ENCODE measurements at places on chromosomes 1 and 21. TPM values are rescaled to one million over a fixed set of nuclear protein-coding genes. Genes with fewer than 3 reads are reported as not detected.

Gene EPHA2
- 0.54 TPM for total RNA-seq

Gene GPA33
- total RNA-seq = 3.5 TPM

Gene THEM4
- total RNA-seq = 18.3 TPM

Gene PRKACB
- 72.7 TPM for total RNA-seq

- DNase-seq = no peak
Measured at GRCh38 chr1:156006666-156007376, 13.9 kb downstream of the SSR2 start.

GRCh38 chr1:167648252-167648849, 18.3 kb downstream of the RCSD1 start:
- no peak for DNase-seq

DNA sequence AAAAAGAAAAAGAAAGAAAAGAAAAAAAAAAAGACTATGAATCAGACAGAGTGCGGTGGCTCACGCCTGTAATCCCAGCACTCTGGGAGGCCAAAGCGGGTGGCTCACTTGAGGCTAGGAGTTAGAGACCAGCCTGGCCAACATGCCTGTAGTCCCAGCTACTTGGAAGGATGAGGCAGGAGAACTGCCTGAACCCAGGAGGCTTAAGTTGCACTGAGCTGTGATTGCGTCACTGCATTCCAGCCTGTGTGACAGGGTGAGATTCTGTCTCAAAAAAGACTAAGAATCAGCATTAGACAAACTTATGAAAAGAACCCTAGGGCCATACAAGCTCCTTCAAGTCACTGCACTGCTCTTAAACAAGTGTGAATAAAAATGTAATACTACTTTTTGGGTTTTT, 16.9 kb downstream of the PSMB4 start:
- DNase-seq = no peak

DNA sequence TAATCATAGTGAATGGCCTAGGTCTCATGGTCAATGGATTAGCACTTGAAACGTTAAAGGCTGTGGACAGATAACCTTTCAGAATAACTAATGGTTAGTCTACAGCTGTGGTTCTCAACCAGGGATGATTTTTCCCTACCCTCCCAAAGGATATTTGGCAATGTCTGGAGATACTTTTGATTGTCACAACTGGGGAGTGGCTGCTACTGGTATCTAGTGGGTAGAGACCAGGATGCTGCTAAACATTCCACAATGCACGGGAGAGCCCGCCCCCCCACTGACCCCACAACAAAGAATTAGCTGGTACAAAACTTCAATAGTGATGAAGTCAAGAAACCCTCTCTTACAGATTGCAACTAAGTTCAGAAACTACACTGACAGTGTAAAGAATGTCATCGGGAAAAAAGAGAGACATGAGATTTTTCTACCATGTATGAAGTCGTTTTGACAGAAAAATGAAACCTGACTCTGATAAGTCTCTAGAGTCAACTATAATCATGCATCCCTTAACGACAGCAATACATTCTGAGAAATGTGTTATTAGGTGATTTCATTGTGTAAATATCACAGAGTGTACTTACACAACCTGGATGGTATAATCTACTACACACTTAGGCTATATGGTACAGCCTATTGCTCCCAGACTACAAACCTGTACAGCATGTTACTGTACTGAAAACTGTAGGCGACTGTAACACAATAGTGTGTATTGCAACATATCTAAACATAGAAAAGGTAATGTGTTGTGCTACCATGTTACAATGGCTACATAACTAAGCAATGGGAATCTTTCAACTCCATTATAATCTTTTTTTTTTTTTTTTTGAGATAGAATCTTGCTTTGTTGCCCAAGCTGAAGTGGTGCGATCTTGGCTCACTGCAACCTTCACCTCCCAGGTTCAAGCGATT, 49.7 kb upstream of the PRDX6 start:
- DNase-seq = no peak

DNA sequence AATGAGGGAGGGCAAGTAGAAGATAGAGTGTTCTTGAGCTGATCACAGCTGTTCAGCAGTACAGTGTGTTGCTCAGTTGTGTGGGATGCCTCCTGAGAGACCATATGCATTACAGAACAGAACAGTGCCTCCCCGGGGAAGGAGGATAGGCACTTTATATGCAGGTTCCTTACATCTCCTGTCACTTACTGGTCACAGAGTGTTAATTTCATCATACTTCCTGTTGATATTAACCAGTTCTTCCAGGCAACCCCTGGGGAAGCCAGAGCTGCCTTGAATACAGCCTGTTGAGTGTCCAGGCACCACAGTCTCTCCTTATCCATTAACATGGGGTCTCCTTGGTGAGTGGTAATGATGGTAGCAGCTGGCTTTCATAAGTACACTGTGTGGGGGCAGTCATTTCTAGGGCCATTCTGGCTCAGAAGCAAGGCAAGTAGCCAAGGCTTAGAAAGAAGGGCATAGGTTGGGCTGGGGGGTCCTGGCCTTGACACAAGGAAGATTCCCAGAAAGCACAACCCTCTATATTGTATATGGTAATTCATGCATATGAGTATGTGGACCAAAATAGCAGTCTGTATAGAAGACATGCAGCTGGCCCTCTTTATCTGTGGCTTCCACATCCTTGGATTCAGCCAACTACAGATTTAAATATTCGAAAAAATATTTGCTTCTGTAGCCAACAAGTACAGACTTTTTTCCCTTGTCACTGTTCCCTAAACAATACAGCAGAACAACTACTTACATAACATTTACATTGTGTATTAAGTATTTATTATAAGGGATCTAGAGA, 142.4 kb downstream of the ZP4 start:
- DNase-seq = no peak

Measured in hematopoietic multipotent progenitor cell (in vitro differentiated cells).